Prostate gland (tissue), 2 donors: ENCODE measurements at places on chromosomes 4 and X. TPM values are rescaled to one million over a fixed set of nuclear protein-coding genes. Genes with fewer than 3 reads are reported as not detected.

DNA sequence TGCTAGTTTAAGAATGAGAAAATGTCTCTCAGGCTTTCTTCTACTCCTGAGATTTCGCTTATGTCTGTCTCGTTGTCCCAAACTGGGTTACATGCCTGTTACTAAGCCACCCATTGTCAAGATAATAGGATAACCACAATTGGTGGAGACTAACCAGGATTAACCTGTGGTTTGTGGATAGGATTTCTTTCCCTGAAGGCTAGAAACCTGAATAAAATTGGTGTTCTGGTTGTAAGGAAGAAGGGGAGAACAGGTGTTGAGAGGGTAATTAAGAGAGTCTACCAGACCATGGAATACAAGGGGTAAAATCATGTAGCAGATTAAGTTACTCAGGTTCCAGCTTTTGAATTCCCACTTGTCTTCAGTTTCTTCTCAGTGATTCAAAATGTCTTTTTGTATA lies 225.4 kb downstream of the CPE start:
- H3K27me3 ChIP-seq: no peaks in the 10 kb centered on the region
- H3K36me3 ChIP-seq: no peaks in the 10 kb centered on the region
- H3K27ac ChIP-seq: no peak overlapping the region
- no peaks in the 10 kb centered on the region for H3K4me1 ChIP-seq
- DNase-seq: no peak
- no peak overlapping the region for H3K4me3 ChIP-seq

- no peak overlapping the region for H3K4me3 ChIP-seq
- H3K36me3 ChIP-seq: no peaks in the 10 kb centered on the region
- no peaks in the 10 kb centered on the region for H3K4me1 ChIP-seq
- no peaks in the 10 kb centered on the region for H3K27me3 ChIP-seq
Observed at GRCh38 chr4:125041372-125041930, 273.3 kb upstream of the FAT4 start.

DNA sequence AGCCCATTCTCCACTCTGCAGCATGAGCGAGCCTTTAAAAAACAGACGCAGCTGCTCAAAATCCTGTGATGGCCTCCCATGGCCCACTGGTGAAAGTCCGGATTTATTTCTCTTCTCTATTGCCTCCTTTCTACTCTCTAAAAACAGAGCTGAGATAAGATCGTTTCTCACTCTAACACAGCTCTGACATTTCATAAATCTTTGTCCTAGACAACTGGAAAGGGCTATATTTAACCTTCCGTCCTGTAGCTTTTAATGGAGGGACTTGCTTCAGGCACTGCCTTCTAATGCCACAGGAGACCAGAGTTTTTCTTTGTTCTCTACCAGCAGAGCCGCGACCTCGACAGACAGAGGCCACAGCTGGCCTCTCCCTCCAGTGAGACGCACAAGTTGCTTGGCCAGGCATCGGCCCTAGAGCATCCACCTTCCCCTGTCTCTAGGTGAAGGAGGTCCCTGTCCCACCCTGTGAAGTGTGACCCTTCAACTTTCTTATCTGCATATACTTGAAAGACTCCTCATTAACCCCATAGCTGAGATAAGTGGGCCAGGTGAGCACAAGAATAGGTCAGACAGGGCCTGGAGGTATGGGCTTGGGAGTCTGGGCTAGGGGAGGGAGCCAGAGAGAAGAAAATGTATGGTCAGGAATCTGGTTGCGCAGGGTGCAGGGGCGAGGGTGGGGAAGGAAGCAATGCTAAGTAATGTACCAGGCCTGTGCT lies 50.0 kb downstream of the RTL5 start:
- no peak overlapping the region for H3K27ac ChIP-seq
- no peaks in the 10 kb centered on the region for H3K27me3 ChIP-seq
- no peak overlapping the region for H3K4me3 ChIP-seq
- no peaks in the 10 kb centered on the region for H3K36me3 ChIP-seq
- no peak for DNase-seq

DNA sequence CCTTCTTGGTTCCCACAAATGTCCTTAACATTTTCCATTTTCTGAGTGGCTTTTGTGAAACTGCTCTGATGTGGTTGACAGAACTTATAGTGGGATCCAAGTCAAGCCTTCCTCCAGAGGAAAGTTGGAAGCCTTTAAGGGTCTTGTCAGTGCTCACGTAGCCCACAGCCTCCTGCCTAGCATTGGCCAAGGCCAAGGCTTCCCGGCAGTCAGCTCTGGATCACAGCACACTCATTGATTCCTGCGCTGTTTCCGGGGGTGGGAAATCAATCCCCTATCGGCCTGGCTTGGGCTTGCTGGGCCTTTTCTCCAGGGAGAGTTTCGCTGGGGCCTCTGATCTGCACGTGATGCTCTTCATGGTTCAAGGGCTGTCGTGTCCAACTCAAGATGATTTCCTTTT lies 76.1 kb downstream of the SLC9A6 start:
- no peak for DNase-seq
- H3K27ac ChIP-seq: no peak overlapping the region
- no peaks in the 10 kb centered on the region for H3K4me1 ChIP-seq
- no peaks in the 10 kb centered on the region for H3K27me3 ChIP-seq

ADH1C gene
- total RNA-seq: 1.7 TPM

TCEANC gene
- 3.1 TPM for total RNA-seq

FTSJ1 gene
- total RNA-seq: 44.3 TPM
